ENCODE measurements at places on chromosomes 12 and 14.
A peak's percentile ranks its signal among the peaks of the same experiment; 100 is the strongest.

- DNase-seq = no peak
Observed at GRCh38 chr12:800401-800800, 48.0 kb downstream of the WNK1 start.

- no peak for DNase-seq
Observed at GRCh38 chr12:109655578-109655977, 58.0 kb upstream of the FAM222A start.

- DNase-seq = no peak
Observed at GRCh38 chr12:123267335-123267920, 4.2 kb downstream of the CDK2AP1 start.

- DNase-seq = no peak
Observed at GRCh38 chr14:57714487-57714931, 151.4 kb downstream of the SLC35F4 start.

GRCh38 chr12:111503116-111503515 lies 96.0 kb downstream of the ATXN2 start:
- no peak for DNase-seq

GRCh38 chr14:50736932-50737419 lies 68.9 kb upstream of the SAV1 start:
- DNase-seq = peak; percentile 16

DNA sequence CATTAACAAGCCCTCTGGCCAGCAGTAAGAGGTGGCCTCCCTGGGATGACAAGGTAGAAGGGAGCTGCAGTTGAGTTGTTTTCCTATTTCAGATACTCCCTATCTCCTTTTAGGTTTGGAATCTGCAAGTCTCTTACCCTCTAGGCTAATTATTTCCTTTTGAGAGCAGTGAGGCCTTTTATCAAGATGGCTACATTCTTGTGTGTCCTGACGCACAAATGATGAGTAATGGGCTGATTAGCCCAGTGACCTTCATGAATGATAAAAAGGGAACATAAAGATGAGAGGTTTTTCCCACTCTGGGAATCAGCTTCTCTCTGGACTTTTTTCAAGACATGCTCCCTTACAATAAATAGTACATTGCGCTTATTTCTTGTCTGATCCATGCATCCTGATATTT lies 22.9 kb downstream of the DYRK2 start:
- DNase-seq = peak; percentile 70

GRCh38 chr14:104264495-104265265 lies 126.3 kb downstream of the KIF26A start:
- no peak for DNase-seq

GRCh38 chr14:51774209-51774608 lies 86.2 kb upstream of the GNG2 start:
- no peak for DNase-seq

GRCh38 chr14:94317259-94317658 lies 5.9 kb downstream of the SERPINA6 start:
- DNase-seq = no peak

GRCh38 chr12:50841716-50842531 lies 802 bp upstream of the TMPRSS12 start:
- DNase-seq = no peak

DNA sequence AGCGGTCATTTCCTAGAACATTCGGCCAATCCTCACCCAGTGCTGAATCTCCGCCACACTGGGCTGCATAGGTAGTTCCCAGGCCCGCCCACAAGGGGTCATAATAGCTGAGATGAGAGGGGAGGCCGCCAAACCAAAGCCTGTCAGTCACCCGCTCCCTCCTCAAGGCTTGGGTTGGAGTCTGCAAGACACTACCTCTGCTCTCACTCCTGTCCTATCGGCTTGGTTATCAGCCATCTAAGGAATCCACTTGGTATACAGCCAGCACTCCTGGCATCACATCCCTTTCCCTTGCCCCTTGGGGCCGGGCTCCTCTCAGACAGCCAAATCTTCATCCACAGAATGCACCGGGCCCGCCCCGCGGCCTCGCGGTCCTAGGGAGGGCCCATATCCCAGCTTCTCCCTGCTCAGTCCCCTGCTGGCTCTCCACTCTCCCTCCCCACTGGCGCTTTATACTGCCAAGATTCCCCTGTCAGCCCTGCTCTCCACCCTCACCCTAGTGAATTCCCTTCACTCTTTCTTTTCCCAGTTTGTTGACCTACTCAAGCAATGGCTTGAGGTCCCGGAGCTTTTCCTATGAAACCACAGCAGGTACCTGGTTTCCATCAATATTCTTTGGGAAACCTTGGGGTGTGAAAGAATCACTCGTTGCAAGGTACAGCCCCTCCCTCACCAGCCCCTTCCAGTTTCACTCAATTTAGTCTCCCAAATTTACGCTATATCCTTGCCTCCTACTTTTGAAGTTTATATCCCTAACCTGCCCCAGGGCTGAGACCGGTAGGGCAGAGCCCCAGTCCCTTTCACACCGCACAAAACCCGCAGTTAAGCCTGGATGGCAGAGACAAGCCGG lies 1.4 kb downstream of the IFFO1 start:
- peak; percentile 74 for DNase-seq

GRCh38 chr12:104577581-104577981 lies 120.8 kb downstream of the CHST11 start:
- peak; percentile 78 for DNase-seq

- DNase-seq = peak; percentile 95
Observed at GRCh38 chr14:92501891-92502351, 11.7 kb upstream of the RIN3 start.

DNA sequence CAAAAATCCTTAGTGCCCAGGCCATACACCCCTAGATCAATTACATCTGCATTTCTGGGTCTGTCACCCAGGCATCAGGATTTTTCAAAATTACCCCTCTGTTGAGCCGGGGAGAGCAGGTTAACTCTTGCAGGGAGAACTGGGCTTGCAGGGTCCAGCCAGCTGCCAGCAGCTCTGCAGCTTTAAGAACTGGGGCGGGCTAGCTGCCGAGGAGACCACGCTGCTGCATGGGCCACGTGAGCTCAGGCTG lies at the start of gene DGLUCY:
Gene DGLUCY, plus strand, starts transcription at position 245 of the 250 bp plus-strand sequence. CDS start 46,222 bp downstream, outside the sequence.
- peak; percentile 72 for DNase-seq

DNA sequence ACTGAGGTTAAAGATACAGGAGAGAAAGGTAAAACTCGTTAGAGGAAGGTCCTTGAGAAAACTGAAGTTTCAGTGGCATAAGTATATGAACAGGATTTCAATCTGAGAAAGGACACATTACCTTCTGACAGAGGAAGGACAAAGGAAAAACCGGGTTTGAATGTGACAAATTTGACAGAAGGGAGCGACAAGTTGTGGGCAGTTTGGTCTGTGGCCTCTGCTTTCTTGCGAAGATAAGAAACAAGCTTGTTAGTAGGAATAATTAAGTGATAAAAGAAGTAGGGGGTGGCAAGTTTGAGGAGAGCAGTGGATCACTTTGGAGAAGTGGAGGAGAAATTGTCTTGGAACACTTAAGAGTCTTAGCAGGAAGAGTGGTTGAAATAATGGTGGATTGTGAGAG lies 5.1 kb downstream of the MON2 start:
- DNase-seq = no peak

- DNase-seq = peak; percentile 94
Observed at GRCh38 chr12:96237465-96238077, 43.4 kb downstream of the ELK3 start.

GRCh38 chr12:127241072-127241817 lies 1025.7 kb upstream of the TMEM132C start:
- peak; percentile 46 for DNase-seq

DNA sequence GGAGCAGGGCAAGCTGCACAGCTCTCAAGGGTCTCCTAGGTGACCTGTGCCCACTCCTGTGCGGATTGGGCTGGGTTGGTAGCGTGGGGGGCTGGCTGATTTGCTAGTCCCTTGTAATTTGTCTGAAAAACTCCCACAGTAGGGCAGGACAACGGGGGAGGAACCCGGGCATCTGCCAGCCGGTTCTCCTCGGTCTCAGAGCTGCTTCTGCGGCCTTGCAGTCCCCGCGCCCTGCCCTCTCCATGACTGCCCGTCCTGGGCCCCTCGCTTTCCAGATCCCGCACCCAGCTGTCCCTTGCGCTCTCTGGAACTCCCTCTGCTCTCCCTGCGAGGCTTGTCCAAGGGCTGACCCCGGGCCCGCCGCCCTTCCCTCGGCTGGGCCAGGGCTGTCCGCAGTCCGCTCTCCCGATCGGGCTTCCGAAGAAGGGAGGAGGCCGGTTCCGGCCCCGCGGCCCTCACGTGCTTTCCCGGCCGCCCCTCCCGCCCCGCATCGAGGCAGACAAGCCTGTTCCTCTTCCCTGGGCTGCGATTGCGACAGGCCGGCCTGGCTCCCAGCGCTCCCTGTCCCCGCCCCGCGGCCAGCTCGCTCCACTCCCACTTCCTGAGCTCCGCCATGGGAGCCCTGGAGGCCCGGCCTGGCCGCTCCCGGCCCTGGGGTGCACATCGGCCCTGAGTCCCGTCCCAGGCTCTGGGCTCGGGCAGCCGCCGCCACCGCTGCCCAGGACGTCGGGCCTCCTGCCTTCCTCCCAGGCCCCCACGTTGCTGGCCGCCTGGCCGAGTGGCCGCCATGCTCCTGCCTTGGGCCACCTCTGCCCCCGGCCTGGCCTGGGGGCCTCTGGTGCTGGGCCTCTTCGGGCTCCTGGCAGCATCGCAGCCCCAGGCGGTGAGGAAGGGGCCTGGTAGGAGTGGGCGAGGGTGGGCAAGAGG lies at the start of gene LTBR:
Gene LTBR, plus strand, starts transcription at position 591 of the 927 bp plus-strand sequence. Its CDS starts 197 bp downstream, at position 788.
- peak; percentile 92 for DNase-seq

- DNase-seq = no peak
Observed at GRCh38 chr12:10740182-10740581, 17.1 kb upstream of the YBX3 start.

DNA sequence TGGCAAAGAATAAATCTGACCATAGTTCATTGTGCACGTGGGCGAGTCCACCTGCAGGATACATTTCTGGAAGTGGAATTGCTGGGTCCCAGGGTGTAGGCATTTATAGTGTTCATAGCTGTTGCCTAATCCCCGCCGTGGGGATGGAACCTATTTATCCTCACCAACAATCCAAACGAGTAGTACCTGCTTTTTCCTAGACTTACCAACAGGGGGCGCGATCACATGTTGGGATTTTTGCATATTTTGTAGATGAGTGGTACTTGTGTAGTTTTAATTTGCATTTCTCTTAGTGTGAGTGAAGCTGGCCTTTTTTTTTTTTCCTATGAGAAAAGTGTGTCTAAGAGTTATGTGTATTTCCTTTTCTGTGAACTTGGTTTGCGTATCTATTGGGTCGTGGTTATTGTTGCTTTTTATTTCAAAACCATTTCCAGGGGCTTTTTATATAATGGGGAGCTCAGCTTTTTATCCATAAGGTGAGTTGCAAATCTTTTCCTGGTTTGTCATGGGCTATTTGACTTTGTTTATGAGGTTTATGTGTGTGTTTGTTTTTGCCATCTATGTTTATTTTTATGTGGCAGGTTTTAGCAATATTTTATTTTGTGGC lies 67.2 kb downstream of the CCDC92 start:
- peak; percentile 87 for DNase-seq

DNA sequence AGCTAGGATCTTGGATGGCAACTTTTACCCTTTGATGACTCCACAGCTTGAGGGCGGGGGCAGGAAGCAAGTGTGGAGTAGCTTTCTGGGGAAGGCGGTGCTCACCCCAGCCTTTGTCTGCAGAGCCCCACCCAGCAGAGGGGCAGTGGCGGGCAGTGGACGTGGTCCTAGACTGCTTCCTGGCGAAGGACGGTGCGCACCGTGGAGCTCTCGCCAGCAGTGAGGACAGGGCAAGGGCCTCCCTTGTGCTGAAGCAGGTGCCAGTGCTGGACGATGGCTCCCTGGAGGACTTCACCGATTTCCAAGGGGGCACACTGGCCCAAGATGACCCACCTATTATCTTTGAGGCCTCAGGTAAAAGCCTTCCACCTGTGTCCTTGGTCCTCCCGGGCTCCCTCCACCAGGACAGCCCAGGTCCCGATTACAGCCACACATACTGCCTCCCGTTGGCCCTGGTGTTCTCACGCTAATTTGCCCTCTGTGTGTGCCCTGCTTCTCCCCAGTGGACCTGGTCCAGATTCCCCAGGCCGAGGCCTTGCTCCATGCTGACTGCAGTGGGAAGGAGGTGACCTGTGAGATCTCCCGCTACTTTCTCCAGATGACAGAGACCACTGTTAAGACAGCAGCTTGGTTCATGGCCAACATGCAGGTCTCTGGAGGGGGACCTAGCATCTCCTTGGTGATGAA lies 1.2 kb downstream of the TAPBPL start:
- DNase-seq = no peak

DNA sequence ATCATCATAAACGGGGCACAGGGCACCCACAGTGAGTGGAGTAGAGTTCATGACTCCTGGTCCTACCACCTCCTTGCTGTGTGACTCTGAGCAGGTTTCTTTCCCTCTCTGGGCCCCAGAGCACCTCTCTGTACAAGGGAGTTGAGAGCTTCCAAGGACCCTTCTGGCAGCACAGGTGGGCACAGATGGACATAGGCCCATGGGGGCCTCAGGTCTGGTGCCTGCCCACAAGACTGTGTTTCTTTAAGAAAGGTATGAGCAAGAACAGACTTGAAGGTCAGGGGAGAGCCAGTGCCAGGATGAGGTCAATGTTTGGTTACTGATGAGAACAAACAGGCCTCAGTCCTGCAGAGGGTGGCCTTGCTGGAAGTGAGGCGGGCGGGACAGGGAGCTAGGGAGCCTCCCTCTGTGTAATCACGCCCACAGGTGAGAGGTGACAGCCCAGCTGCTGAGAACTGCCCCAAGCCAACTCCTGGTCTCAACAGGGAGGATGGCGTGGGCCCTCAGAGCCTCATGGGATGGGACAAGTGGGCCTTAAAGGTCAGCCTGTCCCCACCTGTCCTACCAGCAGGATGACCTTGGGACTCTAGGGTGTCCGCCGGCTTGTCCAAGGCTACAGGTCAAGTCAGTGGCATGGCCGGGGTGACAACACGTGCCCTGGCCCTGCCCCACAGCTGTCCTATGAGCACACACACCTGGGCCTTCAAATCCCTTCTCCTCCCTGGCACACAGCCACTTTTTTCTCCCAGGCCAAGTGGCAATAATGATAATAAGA lies 49.1 kb downstream of the CCDC85C start:
- DNase-seq = no peak

GRCh38 chr12:51027342-51027835 lies 1.2 kb upstream of the SLC11A2 start:
- DNase-seq = no peak

- no peak for DNase-seq
Observed at GRCh38 chr14:65351493-65352194, 60.9 kb upstream of the FUT8 start.

- DNase-seq = no peak
Observed at GRCh38 chr12:111121840-111122239, 201.5 kb upstream of the MYL2 start.

GRCh38 chr14:100345711-100346110 lies 22.6 kb downstream of the SLC25A47 start:
- DNase-seq = no peak

GRCh38 chr14:101118746-101119591 lies 215.4 kb upstream of the RTL1 start:
- DNase-seq = no peak

- DNase-seq = no peak
Observed at GRCh38 chr14:103499709-103500108, 22.9 kb downstream of the CKB start.

- DNase-seq = no peak
Observed at GRCh38 chr14:104386151-104386841, 193.3 kb upstream of the C14orf180 start.

- DNase-seq = no peak
Observed at GRCh38 chr12:128911861-128912260, 58.6 kb downstream of the GLT1D1 start.
